ENCODE measurements at places on chromosomes 1 and 21.

DNA sequence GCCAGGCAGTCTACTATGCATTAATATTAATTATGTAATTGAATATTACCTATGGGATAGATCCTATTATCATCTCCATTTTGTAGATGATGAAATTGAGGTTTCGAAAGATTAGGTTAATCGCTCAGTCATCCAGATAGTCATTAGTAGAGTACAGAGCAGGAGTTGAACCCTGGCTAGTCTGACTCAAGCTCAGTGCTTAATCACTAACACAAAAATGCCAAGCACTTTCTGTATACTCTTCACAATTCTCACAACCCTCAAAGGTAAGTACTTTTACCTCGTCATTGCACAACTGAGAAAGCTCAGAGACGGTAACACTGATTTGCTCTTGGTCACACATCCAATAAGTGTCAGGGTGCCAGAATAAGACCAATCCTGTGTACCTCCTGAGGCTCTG lies 280.2 kb upstream of the PLXNA2 start:
- no peak for DNase-seq

DNA sequence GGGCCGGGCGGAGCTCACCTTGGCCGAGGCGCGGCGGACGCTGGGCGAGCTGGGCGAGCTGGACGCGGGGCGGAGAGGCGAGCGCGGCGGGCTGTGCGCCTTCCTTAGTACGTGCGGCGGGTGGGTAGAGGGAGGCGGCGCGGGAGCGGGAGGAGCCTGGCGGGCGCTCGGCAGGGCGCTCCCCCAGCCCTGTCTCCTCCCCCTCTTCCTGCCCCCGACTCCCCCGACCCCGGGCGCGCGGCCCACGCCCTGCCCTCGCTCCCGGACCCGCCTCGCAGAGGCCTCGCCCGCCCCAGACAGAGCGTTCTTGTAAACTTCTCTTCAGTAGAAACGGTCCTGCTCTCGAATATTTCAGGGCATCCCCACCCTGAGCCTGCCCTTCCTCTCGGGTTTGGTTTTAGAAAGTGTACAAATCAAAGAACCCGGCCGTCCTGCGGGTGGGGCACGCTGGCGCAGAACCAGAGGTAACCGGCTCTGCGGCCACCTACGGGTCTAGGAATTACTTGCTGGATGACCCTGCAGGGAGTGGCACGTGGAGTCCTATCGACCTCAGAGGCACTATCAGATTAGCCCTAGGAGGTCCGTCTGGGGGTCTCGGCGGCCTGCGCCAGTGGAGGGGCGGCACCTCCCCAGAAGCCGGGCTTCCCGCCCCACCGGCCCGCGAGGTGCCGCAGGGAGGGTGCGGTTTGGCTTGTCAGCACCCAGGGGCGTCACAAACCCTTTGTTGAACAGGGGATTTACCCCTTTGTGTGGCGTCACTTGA lies at the start of gene S100A10:
S100A10 (minus strand) TSS at position 126 of the 763 bp plus-strand sequence. CDS start 7,629 bp downstream, outside the sequence.
- peak; percentile 70 for DNase-seq

DNA sequence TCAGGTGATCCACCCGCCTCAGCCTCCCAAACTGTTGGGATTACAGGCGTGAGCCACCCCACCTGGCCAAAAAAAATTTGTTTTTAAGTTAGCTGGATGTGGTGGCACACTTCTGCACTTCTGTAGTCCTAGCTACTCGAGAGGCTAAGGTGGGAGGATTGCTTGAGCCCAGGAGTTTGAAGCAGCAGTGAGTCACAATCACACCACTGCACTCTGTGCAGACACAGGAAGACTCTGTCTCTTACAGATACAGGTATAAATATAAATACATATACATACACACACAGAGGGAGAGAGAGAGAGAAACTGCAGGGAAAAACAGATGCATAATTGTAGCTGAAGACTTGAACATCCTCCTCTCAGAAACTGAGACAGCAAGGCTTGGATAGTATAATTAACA lies 34.8 kb upstream of the EPS15 start:
- no peak for DNase-seq

DNA sequence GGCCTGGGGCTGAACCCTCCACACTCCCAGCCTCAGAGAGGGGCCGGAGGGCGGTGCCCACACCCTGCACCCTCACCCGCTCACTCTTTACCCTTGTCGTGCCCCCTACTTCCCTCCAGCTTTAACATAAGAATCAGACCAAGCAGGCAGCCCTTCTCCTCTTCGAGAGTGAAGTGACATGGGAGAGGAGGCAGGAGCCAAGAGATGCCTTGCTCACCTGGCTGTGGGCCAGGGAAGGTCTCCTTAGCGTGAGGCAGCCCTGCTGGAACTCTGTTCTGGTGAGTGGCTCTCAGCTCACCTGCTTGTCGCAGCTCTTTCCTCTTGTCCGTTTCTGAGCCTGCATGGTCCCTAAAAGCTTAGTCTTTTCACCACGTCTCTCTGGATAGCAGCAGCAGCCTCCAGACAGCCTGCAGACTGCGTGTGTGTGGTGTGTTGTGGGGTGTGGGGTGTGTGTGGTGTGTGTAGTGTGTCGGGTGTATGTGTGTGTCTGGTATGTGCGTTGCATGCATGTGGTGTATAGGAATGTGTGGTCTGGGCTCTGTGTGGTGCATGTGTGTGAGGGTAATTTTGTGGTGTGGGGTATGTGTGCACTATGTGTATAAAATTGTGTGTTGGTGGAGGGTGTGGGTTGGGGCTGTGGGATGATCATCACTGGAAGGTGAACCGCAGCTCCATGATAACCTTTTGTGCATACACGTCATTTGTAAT lies 86.7 kb downstream of the CCDC185 start:
- DNase-seq: no peak

DNA sequence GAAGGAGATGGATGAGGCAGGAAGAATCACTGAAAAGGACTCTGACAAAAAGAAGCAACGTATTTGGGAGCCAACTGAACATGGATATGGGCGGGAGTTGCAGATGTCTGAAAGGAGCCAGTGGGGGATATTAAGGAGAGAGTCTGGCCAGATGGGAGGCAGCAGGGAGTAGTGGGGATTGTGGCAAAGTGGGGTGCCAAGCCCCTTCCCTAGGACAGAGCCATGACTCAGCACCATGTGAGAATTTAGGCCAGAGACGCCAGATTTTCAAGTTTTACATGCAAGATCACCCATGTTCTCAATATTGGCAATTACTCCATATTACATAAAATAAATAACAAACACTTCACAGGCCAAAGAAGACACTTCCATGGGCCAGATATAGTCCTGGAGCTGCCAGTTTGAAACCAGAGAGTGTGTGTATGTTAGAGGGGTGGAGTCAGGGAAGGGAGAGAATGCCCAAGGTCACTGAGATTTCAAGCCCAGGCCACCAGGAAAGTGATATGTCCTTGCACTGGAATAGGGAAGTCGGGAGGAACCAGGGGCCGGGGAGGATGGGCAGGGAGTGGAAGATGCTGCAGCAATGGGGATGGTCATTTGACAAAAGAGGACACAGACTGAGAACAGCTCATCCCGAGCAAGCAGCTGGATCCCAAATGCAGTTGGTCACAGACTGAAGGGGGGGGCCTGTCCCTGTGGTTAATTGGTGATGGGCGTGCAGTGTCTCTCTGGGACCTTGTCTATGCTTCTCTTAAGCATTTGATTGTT lies 23.5 kb downstream of the TMEM51 start:
- no peak for DNase-seq

DNA sequence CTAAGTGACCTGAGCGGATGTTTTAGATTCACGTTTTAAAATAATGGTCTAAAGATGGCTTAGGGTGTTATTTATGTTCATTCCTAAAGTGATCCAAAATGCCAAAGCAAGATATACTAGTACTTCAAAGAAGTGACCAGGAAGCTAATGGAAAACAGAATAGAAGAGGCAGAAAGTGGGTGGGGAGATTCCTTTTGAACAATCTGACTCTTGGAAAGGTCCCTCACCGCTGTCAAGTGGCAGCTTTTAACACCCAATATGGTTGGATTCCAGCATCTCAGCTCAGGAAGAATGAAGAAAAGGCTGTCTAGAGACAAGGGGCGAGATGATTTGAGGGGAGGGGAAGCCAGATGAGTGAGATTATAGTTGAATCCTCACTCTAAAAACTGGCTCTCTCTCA lies 90.3 kb downstream of the SCMH1 start:
- DNase-seq: no peak

- no peak for DNase-seq
Observed at GRCh38 chr1:9700340-9700739, 48.8 kb downstream of the PIK3CD start.

DNA sequence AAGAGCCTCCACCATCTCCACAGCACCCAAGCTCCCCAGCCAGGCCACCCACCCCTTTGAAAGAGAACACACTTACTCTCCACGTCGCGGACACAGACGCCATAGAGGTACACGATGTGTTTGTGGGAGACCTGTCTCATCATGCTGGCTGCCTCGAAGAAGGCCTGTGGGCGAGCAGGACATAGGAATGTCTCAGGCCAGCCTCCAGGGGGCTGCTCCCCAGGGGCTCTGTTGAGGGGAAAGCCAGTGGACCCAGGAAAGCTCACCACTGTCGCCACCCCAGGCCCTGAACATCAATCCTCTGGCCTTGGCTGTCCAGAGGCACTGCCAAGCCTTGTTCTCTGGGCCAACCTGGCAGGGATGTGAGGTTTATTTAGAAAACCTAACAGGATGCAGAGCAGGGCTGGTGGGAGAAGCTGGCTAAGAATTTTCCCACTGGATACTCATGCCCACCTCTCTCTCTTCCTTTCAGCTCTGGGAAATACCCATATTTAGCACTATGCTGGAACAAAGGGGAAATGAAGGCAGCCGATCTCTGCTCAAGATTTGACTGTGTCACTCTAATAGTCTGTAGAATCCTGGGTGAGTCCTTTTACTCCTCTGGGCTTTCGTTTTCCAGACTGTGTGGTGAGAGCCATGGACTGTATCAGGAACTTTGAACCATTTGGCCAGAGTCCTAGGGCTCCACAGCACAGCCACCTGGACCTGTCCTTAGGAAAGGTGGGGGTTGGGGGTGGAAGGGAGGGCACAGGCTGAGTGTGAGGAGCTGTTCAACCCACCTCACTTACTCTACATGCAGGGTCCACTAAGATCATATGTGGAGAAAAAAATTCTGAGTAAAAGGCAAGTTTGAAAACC lies 101.9 kb downstream of the RAVER2 start:
- DNase-seq: no peak

DNA sequence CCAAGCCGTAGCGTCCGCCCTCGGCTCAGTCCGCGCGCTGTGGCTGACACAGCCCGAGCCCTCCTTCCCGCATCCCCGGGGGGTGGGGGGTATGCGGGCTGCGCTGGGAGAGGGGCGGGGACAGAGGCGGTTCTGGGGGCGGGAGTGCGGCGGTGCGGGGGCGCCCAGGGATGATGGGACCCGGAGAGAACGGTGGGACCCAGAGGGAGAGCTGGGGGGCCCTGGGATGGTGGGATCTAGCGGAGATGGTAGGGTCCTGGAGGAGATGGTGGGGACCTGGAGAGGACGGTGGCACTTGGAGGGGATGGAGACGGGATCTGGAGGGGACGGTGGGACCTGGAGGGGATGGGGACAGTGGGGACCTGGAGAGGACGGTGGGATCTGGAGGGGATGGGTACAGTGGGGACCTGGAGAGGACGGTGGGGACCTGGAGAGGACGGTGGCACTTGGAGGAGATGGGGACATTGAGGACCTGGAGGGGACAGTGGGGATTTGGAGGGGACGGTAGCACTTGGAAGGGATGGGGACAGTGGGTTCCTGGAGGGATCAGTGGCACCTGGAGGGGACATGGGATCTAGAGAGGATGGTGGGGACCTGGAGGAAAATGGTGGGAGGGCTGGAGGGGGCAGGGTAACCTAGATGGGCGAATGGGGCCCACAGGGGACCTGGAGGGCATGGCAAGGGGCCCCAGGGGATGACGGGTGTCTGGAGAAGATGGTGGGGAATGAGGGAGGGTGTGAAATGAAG lies 477 bp downstream of the SNAP47 start:
- DNase-seq: no peak

- DNase-seq: no peak
Observed at GRCh38 chr1:236774926-236775325, 20.2 kb upstream of the MTR start.

- no peak for DNase-seq
Observed at GRCh38 chr1:28233264-28233606, 406 bp upstream of the DNAJC8 start.

DNA sequence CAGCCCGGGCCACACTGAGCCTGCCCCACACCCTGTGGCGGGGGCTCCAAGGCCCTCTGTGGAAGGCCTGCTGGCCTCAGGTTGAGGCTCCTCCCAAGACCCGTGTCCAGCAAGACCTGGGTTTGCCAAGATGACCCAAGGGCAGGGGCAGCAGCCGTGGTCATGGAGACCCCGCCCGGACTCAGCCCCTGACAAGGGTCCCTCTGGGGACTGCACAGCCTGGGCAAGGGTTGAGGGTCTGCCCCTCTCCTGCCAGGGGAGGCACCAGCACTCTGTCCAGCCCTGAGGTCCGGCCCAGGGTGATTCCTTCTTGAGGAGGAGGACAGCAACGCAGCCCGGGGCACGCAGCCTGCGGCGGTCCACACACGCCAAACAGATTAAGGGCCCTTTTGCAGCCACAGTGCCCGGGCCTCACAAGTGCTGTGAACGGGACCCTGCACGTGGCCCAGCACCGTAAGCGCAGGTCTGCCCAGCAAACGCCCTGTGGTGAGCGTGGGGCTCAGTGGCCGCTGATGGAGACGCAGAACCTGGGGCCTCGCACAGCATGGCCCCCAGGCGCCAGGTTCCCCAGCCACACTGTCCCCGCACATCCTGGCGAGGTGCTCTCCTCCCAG lies 3.4 kb downstream of the SPATC1L start:
- no peak for DNase-seq

DNA sequence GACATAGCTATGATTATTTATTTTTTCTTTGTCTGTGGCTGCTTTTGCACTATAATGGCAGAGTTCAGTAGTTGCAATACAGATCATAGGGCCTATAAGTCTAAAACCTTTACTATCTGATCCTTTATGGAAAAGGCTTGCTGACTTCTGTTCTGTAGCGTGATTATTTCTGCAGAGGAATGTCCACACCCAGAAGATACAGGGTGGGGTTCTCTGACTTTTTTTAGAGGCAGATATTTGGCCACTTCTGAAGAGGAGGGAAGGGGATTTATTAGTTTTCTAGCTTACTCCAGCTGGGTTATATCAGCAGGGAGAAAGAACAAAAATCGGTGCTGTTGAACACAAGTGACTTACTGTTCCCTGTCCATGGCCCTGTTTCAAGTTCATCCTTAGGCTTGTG lies 97.6 kb downstream of the RPE65 start:
- DNase-seq: no peak
